Right lung (tissue), 10 donors: ENCODE measurements at places on chromosomes 12 and 14. TPM values are rescaled to one million over a fixed set of nuclear protein-coding genes. Genes with fewer than 3 reads are reported as not detected.

GRCh38 chr12:11861155-11861863, 209.4 kb upstream of the BCL2L14 start:
- no peak for DNase-seq

- DNase-seq = no peak
Observed at GRCh38 chr14:85118274-85118673, 411.7 kb upstream of the FLRT2 start.

DNA sequence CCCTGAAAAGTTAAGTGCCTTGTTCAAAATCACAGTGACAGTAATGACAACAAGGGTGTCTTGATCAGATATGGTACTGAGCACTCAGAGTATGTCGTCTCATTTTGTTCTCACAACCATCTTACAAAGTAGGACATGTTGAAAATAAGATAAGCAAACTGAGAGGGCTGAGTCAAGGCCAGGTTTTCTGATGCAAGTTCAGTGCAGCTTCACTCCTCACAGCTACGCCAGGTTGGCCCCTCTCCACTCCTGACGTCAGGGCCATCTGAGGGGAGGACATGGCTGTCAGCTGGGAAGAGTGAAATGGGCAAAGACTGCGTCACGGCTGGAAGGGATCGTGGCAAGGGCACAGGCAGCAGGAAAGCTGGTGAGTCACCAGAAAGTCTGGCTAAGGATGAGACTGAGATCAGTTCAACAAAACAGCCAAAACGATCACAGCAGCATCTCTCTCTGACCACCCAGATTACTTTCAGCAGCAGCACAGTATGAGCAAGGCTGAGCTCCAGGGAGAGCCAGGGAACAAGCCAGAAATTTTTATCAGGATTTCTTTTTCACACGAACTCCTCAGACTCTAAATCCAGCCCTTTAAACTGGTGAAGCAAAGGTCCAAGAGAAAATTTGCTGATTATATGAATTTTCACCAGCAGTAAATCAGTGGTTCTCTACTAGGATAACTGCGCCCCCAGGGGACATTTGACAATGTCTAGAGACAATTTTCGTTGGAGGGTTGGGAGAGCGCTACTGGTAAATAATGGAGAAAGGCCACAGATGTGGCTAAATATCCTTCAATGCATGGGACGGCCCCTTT, 297.9 kb upstream of the AMIGO2 start:
- no peak for DNase-seq

GRCh38 chr14:89543425-89543790, 126.4 kb upstream of the FOXN3 start:
- DNase-seq = no peak

DNA sequence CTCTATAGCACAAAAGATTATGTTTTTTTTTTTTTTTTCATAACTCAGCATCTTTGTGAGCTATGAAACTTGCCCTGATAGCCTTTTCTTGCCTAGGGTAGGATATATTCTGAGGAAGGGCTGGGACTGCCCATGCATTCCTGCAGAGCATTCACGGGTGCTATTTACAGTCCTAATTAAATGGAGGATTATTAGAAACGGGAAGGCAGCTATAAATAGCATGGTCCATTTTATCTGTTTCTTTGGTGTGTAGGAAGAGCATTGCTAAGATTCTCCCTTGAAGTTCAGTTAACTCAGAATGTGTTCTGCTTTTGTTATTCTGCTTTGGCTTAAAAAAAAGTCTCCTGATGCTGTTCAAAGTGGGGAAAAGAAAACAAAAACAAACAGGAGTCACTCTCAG, 630.9 kb downstream of the DIO2 start:
- no peak for DNase-seq

DNA sequence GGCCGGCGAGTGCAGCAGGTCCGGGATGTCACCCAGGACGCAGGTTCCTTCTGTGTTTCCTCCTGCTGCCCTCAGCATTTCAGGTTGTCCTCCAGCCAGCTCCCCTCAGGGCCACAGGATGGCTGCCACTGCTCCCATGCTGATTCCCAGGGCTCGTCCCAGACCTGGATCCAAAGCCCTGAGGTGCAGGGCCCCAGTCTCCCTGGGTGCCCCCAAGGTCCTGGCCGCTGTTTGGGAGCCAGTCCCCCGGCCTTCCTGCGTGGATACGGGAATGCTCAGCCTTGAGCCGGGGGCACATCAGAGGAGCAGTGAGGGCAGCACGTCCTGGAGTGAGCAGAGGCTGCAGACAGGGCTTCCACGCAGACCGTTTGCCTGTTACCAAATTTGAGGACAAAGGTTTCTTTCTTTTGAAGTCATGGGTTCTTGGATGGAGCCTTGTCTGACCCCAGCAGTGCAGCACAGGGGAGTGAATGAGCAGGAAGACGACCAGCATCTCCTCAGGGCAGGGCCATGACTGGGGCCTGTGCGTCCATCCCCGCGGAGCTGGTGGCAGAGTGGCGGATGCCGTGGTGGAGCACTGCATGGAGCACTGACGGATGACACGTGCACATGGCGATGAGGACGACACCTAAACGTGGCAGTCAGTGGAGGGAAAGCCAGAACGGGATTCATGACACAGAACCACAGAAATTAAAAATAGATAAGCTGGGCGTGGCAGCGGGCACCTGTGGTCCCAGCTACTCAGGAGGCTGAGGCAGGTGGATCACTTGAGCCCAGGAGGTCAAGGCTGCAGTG, 12.5 kb upstream of the CACNA2D4 start:
- DNase-seq = no peak

- no peak for DNase-seq
Observed at GRCh38 chr12:115386946-115387345, 703.0 kb upstream of the TBX3 start.

GRCh38 chr12:39375206-39375808, 67.6 kb downstream of the KIF21A start:
- no peak for DNase-seq

DNA sequence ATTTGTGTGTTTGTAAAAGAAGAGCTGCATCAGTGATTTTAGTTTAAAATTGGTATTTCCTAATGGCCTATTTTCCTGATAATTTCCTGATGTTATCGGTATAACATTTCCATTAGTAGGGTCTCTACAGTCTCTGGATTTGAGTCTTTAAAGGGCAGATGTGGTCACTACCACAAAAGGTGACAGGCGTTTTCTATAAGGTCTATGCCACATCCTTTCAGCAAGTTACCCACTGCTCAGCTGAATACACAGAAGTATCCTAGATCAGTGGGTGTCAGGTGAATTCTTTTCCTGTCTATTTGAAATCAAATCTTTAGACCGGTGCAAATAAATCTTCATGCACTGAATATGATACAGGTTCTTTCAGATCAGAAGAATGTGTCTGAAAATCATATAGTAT, 90.2 kb downstream of the LIN7A start:
- no peak for DNase-seq

GRCh38 chr12:79949098-79949497, 14.2 kb upstream of the PPP1R12A start:
- DNase-seq = no peak

DNA sequence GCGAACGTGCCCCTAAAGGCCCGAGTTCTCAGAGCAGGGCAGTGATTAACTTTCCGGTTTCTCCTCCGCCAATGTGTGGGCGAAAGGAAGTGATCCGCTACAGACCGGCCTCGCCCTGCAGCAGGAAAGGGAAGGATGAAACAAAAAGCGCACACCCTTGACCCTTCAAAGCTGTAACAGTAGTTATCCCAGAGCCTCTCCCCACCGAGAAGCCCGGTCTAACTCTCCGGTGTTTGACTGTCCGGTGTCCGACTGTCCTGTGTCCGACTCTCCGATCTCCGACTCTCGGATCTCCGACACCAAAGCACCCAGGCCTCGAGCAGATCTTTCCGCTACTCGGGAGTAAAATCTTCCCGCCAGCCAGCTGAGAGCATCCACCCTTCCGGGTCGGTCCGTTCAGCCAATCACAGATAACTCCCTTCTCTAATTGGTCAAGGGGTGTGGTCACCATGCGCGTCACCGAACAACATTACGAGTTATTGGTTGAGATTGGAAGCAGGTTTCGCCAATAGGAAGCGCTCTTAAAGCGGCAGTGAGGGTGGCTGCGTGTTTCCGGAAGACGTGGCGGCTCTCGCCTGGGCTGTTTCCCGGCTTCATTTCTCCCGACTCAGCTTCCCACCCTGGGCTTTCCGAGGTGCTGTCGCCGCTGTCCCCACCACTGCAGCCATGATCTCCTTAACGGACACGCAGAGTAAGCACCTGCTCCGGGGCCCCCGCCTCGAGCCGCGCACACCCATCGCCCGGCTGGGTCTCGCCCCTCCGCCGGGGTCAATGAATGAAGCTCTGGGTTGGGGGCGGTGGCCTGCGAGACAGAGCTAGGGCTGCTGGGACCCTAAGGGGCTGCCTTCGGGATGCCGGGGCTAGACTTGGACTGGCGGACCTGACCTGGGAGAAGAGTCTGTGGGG, at the start of the genes GOLT1B and RECQL:
Gene GOLT1B, plus strand, starts transcription at position 532 of the 906 bp plus-strand sequence. Its CDS starts 135 bp downstream, at position 667.
Gene RECQL, minus strand, starts transcription at position 378 of the 906 bp plus-strand sequence. CDS start 2,065 bp downstream, outside the sequence.
- peak; percentile 94 for DNase-seq

DNA sequence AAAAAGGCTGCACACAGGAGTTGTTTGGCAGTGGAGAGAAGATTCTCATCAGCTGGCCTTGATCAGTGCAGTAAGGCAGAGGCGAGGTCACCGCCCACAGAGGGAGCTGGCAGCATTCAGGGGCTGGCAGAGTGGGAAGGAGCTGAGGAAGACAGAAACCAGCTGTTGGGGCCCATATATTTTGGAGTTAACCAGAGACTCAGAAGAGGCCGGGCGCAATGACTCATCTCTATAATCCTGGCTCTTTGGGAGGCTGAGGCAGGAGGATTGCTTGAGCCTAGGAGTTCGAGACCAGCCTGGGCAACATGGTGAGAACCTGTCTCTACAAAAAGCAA, 17.7 kb downstream of the SMCO2 start:
- peak; percentile 66 for DNase-seq

- DNase-seq = no peak
Observed at GRCh38 chr12:2482938-2483660, 311.7 kb upstream of the FKBP4 start.

DNA sequence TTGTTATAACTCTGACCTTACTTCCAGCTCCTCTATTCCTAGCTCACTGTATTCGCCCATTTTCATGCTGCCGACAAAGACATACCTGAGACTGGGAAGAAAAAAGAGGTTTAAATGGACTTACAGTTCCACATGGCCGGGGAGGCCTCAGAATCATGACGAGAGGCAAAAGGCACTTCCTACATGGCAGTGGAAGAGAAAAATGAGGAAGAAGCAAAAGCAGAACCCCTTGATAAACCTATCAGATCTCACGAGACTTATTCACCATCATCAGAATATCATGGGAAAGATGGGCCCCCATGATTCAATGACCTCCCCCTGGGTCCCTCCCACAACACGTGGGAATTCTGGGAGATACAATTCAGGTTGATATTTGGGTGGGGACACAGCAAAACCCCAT, 14.5 kb upstream of the PHC1 start:
- no peak for DNase-seq

DNA sequence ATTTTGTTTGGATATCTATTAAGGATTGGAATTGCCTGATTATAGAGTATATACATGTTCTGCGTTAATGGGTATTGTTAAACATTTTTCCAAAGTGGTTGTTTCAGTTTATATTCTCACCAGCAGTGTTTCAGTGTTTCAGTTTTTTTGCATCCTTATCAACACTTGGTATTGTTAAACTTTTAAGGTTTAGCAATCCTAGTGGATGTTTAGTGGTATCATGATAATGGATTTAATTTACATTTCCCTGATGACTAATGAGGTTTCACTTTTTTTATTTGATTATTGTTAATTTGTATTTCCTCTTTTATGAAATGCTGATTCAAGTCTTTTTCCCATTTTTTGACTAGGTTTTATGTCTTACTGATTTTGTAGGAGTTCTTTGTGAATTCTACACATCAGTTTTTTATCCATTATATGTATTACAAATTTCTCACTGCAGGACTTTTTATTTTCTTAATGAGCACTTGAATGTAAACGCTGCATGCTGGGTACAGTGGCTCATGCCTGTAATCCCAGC, 23.7 kb downstream of the YLPM1 start:
- no peak for DNase-seq

GRCh38 chr12:123621619-123622530, 11.6 kb downstream of the EIF2B1 start:
- no peak for DNase-seq

GRCh38 chr12:16603916-16604575, 1.9 kb downstream of the LMO3 start:
- no peak for DNase-seq

GRCh38 chr14:102280376-102280962, 24.5 kb downstream of the MOK start:
- DNase-seq = no peak

DNA sequence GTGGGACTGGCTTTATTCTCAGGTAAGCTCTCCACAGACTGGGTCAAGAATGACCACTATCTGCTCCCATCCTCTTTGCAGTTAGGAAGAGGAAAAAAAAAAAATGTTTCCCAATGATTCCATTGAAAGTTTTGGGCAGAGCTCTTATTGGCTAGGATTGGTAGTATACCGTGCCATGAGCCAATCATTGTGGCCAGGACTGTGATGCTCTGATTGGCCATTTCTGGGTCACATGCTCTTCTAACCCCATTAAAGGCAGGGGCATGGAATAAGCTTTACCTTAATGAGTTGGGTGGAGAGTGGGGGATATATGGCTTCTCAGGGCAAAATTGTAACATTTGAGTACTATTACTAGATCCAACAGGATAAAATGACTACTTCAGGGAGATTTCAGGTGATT, 49.4 kb upstream of the WSCD2 start:
- no peak for DNase-seq

DNA sequence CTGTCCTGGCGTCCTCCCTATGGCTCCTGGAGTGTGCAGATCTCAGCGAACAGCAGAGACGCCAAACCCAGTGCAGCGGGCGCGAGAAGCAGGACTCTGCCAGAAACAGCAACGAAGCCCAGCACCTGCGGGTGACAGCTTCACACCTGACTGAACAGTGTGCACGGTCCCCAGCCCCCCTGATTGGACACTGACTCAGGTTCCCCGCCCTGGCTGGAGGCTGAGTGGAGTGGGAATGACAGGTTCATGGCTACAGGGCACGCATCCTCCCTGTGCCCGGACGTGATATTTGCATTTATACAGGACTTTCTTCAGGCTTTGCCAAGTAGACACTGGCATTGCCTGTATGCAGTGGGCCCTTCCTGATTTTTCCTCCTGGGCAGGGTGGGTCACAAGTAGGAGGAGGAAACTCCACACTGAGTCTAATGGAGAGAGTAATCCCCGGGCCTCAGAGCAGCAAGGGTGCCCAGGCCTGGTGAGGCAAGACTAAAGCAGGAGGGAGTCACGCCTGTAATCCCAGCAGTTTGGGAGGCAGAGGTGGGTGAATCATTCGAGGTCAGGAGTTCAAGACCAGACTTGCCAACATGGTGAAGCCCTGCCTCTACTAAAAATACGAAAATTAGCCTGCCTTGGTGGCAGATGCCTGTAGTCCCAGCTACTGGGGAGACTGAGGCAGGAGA, 71.6 kb downstream of the ASCL4 start:
- DNase-seq = no peak

EIF2S3B gene
- polyA plus RNA-seq = 12.3 TPM

NYNRIN gene
- polyA plus RNA-seq = 88.7 TPM

ADGRD1 gene
- polyA plus RNA-seq = 24.2 TPM

HVCN1 gene
- 18.0 TPM for polyA plus RNA-seq

PLA2G1B gene
- 2.7 TPM for polyA plus RNA-seq
